ENCODE measurements at places on chromosomes 16 and 17.
A peak's percentile ranks its signal among the peaks of the same experiment; 100 is the strongest.

DNA sequence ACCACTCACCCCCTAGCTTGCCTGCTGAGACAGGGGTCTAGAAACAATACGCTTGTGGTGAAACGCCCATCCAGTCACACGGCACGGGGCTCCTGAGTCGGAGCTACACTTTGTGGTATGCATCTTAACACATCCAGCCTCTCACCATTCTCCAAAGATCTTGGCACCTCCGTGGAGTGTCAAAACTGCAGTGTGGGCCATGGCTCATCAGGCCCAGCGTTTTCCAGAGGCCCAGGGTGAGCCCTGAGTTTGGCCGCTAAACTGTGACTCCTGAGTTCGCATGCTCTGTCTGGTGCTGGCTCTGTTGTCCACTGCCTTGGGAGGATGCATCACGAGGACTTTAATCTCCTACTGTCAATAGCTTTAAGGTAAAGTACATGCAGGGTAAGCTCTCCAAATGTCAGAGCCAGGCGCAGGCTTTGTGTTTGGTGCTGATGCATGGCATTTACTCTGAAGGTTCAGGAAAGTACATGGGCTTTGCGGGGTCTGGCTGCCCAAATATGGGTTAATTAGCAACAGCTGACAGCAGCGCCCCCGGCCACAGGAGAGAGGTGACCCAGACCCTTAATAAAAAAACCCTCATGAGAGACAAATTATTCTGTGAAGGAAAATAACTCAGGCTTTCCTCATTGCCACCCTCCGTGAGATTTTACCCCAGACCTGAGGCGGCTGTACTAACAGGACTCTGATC lies 118.4 kb downstream of the CCDC182 start:
- no peak for DNase-seq

DNA sequence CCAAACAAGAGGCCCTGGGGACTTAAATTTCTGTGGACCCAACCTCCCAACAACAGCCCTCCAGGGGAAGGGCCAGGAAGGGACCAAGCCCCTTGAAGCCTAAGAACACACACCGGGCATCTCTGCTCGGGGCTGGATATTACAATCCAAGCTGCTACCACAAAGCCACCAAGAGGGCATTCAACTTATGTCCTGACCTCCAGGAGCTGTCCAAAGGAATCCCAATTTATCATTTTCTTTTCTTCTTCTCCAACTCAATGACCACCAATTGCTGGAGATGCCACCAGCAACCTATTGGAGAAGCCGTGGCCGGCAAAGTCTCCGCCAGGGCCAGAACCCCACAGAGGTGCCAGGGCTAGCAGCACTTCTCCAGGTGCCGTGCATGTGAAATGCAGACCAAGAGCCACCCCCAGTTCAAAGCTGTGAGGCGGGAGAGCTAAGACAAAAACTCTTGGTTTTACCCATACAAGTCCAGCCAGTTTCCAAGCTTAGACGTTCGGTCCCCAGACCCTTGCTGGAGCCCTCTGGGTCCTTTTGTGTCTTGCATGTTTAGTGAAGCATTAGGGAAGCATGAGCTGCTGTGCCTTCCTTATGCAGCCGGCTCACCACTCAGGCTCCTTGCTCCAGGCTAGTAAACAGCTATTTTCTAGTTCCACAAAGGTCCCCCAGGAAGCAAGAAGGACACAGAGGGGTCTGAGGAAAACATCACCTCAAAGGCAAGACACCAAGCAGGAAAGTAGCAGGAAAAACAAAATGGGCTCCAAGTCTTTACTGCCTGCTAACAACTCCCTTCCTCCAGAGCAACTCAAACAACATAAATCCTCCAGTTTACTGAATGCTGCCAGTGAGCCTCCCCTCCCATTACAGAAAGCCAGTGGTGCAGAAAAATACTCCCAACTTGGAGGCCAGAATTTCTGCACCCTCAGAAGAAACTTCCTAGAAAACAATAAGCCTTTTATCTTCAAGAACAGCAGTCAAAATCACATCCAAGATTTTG lies 3.2 kb downstream of the PITPNA start:
- DNase-seq, result no peak

DNA sequence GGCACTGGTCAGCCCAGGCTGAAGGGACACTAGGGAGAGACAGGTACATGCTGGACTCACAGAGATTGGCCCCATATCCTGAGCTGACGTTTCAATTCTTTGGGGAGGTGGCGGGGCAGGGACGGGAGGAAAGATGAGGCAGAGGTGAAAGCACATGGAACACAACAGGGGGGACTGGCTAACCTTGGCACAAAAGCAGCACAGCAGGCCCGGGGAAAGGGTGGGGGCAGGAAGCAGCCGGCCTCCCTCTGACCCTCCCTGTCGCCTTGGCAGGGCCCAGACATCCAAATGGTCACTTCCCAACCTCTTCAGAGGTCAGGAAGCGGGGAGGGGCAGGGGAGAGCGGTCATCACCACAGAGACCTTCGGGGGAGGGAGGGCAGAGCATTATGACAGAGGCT lies 6.6 kb downstream of the VAT1 start:
- no peak for DNase-seq

GRCh38 chr17:42669977-42670788 lies 6.6 kb downstream of the PLEKHH3 start:
- no peak for DNase-seq

DNA sequence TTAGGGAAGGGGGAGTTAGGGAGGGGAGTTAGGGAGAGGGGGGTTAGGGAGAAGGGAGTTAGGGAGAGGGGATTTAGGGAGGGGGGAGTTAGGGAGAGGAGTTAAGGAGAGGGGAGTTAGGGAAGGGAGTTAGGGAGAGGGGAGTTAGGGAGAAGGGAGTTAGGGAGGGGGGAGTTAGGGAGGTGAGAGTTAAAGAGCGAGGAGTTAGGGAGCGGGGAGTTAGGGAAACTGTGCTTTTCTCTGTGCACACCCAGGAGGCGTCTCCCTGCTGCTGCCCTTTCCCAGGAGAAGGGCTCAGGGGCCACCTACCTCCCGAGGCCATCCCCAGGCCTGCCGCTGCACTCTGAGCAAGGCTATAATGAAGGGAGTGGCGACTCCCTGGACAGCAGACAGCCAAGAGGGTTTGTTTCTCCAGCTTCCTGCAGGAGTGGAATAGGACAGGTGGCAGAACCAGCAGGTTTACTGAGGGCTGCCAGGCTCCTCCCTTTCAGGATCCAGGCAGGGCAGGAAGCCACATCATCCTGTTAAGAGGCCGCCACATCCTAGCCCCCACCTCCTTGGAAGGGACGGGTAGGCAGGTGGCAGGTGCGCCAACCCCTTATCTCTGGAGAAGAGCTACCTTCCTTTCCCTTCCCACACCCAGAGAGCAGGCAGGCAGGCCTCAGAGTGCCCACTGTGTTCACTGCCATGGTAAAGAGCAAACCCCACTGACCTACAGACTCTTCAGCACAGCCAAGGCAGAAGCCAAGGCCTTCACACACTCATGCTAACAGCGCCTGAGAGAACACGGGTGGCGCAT lies 4.3 kb downstream of the CANT1 start:
- DNase-seq, result no peak

DNA sequence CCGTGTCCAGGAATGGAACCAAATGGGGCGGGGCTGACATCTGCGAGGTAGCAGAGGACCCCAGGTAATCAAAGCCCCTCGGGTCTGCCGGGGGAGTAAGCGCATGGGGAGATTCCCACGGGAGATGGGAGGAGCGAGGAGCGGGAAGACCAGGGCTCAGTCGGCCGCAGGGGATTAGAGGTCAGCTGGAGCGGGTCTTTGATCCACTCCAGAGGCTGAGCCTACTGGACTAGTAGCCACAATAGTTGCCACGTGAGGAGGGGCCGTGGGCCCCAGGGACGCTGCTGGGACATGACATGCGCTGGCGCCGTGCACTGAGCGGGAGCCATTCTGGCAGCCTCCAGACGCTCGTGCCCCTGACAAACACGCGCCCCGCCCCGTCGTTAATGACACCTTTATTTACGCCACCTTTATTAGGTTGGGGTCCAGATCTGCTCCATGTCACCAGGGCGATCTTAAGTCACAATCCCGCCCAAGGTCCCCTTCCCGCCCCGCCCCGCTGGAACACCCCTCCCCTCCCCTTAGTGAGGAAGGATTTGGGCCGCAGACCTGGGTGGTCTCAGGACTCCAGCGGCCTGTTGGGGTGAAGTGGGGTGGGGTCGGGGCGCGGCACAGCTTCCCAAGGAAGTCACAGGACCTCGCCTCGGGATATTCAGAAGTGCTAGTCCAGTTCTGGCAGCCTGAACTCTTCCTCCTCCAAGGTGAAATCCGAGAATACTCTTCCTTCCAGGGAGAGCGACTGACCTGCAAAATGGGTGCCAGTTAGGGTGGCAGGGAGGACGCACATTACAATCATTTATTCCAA lies 15.0 kb downstream of the PPY start:
- DNase-seq, result peak; percentile 34

DNA sequence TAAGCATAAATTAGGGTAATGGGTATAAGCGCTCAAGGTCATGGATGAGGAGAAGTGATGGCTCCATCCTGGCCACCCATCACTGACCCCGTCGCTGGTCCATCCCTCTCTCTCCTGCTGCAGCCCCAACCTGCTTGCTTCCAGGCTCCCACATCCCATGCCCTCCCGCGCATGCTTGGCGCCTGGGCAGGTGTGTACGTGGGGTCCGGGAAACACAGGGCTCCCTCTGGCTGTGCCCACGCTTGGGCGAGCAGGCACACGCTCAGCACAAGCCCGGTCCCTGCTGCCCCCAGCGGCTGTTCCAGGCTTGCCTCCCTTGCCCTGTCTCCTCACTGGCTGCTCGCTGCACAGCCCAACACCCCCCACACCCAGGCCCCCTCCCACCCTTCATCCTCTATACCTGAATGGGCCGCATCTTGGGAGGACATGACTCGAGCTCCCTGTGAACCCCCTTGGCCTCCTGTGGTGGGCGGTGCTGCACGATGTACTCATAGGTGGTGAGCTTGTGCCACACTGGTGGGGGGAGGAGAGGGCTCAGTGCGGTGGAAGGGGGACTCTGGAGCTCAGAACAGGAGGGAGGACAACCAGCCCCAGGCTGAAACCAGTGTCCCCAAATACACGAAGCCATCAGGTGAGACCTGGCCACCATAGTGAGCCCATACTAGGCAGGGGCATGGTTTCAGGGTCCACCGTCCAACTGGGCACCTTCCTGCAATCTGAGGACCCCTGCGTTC lies 4.7 kb upstream of the TPPP3 start:
- no peak for DNase-seq

GRCh38 chr17:49635121-49635520 lies 42.8 kb downstream of the SPOP start:
- DNase-seq, result no peak

DNA sequence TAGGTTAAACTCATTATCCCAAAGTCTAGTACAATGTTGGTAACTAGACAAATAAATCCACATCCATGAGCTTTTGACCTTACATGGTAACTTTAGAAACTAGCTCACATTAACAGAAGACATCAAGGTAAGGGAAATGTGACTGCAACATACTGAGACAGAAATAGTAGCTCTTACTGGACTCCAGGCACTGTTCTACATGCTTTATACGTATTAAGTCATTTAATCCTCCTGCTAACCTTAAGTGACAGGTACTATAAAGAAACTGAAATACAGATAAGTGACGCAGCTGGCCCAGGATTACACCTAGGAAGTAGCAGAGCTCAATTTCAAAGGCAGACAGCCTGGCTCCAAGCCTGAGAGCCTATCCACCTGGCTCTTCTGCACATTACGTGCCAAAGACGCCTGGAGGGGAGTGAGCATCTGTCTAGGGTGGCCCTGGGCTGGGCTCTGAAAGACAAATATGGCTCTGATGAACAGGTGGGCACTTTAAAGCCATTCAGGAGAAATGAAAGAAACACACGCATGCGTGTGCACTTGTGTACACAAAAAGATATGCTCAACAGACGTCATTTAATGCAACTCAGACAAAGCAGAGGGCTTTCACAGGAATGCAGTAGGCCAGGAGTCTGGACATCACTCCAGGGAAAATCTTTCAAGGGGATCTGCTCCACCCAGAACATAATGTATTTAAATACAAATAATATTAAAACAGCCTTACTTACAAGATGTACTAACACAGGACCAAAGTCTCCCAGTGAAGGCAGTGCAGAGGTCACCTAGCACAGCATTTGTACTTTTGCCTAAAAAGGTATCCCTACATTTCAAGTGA lies 4.4 kb downstream of the ZC3H7A start:
- no peak for DNase-seq

GRCh38 chr17:17361867-17362539 lies 58.8 kb downstream of the NT5M start:
- DNase-seq, result no peak

DNA sequence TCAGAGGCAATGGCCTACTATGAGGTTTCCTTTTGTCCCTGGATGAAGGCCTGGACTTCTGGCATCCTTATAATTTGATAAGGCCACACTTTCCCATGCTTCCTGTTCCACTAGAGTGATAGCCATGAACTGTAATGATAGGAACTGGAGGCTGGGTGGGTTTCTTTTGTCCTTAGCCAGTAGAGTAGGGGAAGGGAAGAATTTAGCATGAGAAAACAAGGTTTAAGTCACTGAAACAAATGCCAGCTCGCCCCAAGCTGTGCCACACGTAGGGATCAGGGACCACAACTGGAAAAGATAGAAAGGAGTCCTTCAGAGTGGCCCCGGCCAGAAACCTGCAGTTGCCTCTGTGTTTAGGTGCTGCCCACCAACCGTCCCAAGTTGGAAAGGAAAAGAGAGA lies 80.9 kb upstream of the C17orf78 start:
- no peak for DNase-seq

DNA sequence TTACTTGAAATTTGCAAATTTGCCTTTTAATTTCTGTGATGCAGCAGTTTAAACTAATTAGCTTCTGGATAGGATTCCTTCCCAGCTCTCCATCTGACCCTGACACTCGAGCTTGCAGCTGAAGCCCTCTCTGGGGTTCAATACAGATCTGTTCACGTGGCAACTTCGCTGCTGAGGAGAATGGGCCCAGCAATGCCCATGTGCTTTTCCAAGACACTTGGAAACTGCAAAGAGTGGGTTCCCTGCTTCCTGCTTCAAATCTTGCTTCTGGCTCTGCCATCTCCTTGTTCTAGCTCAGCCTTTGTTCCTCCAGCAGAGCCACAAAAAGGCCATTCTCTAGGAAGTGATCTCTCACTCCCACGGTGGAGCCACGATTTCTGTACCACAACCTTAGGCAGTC lies 50.0 kb upstream of the IRX6 start:
- no peak for DNase-seq

DNA sequence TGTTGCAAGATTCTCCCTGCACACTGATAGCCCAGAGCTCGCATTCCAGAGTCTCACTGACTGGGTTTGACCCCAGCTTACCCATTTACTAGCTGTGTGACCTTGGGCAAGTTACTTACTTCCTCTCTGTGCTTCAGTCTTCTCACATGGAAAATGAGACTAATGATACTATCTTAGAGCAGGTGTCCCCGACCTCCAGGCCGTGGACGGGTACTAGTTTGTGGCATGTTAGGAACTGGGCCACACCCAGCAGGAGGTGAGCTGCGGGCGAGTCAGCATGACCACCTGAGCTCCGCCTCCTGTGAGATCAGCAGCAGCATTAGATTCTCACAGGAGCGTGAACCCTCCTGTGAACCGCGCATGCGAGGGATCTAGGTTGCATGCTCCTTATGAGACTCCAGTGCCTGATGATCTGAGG lies 15.8 kb downstream of the ANKFY1 start:
- no peak for DNase-seq
